Activated T-helper 2 cell treated with anti-CD3 and anti-CD28 coated beads, Interferon-gamma antibody, Interleukin-2, Interleukin-4, amounts not matched to agents 10 μg/mL and 5 μg/mL and 100 μg/mL, durations not matched to agents 14 hours and 24 hours and 36 hours (primary cell): ENCODE measurements at places on chromosomes 2 and 18. TPM values are rescaled to one million over a fixed set of nuclear protein-coding genes. Genes with fewer than 3 reads are reported as not detected.

GRCh38 chr2:23924589-23925359 lies 2.1 kb downstream of the ATAD2B start:
- peaks cover 6% of the 10 kb centered on the region for H3K36me3 ChIP-seq
- peaks cover 22% of the 10 kb centered on the region for H3K4me1 ChIP-seq
- H3K27me3 ChIP-seq: no peaks in the 10 kb centered on the region
- H3K4me3 ChIP-seq: peak overlapping the region; percentile 89

GRCh38 chr2:102540882-102541281 lies 67.9 kb downstream of the SLC9A4 start:
- H3K36me3 ChIP-seq: no peaks in the 10 kb centered on the region
- DNase-seq: no peak
- no peak overlapping the region for H3K4me3 ChIP-seq
- no peaks in the 10 kb centered on the region for H3K4me1 ChIP-seq
- peaks cover 6% of the 10 kb centered on the region for H3K27me3 ChIP-seq

- H3K4me1 ChIP-seq: no peaks in the 10 kb centered on the region
- H3K27me3 ChIP-seq: no peaks in the 10 kb centered on the region
- no peaks in the 10 kb centered on the region for H3K36me3 ChIP-seq
Observed at GRCh38 chr18:73283788-73284187, 416.0 kb upstream of the NETO1 start.

GRCh38 chr2:232361646-232362045 lies 16.9 kb upstream of the ALPP start:
- no peak for DNase-seq
- peaks cover 14% of the 10 kb centered on the region for H3K4me1 ChIP-seq
- H3K4me3 ChIP-seq: no peak overlapping the region
- H3K36me3 ChIP-seq: no peaks in the 10 kb centered on the region
- no peak overlapping the region for H3K27ac ChIP-seq
- peaks cover 2% of the 10 kb centered on the region for H3K27me3 ChIP-seq

- peaks cover 49% of the 10 kb centered on the region for H3K36me3 ChIP-seq
- no peaks in the 10 kb centered on the region for H3K27me3 ChIP-seq
Observed at GRCh38 chr18:46013484-46014189, 46.5 kb upstream of the EPG5 start.

Gene FAM110C
- total RNA-seq: 5.3 and 5.7 TPM in 2 replicates

Gene LIMS3
- not detected in 2 replicates for total RNA-seq
